ENCODE measurements at places on chromosomes 5 and 9. TPM values are rescaled to one million over a fixed set of nuclear protein-coding genes. Genes with fewer than 3 reads are reported as not detected.

Gene UGT3A1
- total RNA-seq, result not detected

Gene ZNF782
- total RNA-seq, result 1.1 TPM

Gene EFNA5
- total RNA-seq, result 19.2 TPM

Gene LECT2
- not detected for total RNA-seq

Gene ELAVL2
- not detected for total RNA-seq

Gene WDR38
- 0.12 TPM for total RNA-seq

Gene RNF183
- total RNA-seq, result not detected

Gene AJM1
- total RNA-seq, result 4.6 TPM

Gene TNFSF8
- total RNA-seq, result not detected

Gene DIPK1B
- 8.7 TPM for total RNA-seq

Gene SPATA31A7
- not detected for total RNA-seq

Gene PCDHB14
- 0.17 TPM for total RNA-seq

Gene KIF24
- 3.4 TPM for total RNA-seq

All from A549 treated with Mapracorat at 1 μM for 4 hours (cell line).